Activated CD4-positive, alpha-beta T cell treated with anti-CD3 and anti-CD28 coated beads, Interleukin-2, amount 50 U/mL, for 48 hours (primary cell): ENCODE measurements at places on chromosomes 3 and 15.

GRCh38 chr3:14548321-14548729 is 8.2 kb upstream of the GRIP2 start:
- peak; percentile 42 for DNase-seq

GRCh38 chr3:133888726-133889340 is 6.8 kb downstream of the RAB6B start:
- DNase-seq: no peak

GRCh38 chr3:9129365-9129764 is 120.1 kb downstream of the SRGAP3 start:
- DNase-seq: no peak

DNA sequence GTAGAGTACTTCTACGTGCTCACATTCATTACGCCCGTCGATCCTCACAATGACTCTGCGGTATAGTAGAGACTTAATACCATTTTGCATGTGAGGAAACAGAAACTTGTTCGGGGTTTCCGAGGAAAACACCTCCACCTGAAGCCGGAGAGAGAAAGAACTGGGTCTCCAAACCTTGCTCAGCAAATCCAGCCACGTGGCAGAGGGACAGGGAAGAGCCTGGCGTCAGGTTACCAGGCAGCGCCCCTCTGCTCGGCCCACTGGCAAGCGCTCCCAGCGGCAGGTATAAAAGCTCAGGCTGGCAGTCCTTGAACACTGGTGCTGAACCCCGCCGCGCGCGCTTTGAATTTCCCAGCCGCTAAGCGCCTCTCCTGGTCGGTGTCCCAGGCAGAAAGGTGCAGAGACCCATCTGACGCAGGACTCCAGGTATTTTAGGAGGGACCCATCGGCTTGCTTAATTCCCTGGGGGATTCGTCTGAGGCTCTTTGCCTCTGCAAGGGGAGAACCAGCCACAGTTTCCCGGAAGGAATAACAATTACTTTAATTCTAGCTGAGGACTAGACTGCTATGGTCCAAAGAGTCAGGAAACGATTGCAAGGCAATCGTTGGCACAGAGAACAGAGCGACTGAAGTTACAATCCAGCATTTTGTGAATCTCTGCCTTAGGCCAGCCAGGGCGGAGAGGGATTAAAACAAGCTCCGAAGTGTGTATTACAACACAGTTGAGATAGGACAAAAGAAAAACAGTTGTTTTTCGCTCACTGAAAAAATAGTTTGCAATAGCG is at the start of gene C2CD4A:
C2CD4A (plus strand) TSS at position 315 of the 785 bp plus-strand sequence. CDS start 637 bp downstream, outside the sequence.
- DNase-seq: peak; percentile 73

GRCh38 chr3:49658711-49659110 is 15.4 kb upstream of the APEH start:
- no peak for DNase-seq

DNA sequence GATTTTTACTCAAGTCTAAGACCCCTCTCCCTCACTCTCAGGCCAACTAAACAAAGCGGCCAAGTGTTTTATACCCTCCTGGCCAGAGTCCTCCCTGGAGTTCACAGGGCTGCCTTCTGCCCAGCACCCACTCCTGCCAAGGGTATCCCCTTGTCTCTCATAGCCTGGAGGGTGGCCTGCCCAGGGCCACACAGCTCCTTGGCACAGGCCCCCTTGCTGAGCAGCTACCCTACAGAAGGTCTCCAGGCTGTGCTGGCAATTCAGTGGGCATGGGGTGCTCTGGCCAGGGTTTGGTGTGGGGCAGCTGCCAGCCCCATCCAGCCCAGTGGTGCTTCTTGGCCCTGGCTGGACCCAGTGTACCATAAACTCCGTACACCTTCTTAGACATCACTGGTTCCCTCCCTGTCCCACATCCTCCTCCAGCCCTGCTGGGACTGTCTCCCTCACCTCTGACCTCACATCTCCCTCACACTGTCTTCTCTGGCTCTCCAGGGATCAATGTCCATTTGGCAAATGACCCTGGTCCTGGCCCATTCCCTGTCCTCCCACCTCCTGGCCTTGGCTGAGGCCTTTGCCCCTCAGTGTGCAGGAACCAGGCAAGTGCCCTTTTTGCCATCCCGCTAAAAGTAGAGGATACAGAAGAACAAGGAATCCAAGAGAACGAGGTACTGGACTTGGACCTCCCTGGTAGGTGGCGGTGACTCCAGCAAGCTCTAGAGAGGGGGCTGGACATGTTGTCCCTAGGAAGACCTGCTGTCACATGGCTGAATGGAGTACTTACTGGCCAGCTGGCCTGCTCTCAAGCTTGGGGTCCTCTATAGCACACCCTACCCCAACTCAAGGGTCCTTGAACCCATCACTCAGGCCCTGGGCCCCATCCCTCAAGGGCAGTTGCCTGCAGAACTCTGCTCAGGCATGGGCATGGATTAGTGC is 50.0 kb upstream of the TRPM1 start:
- DNase-seq: no peak

- no peak for DNase-seq
Observed at GRCh38 chr3:126516152-126516935, 1.2 kb downstream of the UROC1 start.

- no peak for DNase-seq
Observed at GRCh38 chr3:70980646-70981170, 602.8 kb downstream of the FOXP1 start.

DNA sequence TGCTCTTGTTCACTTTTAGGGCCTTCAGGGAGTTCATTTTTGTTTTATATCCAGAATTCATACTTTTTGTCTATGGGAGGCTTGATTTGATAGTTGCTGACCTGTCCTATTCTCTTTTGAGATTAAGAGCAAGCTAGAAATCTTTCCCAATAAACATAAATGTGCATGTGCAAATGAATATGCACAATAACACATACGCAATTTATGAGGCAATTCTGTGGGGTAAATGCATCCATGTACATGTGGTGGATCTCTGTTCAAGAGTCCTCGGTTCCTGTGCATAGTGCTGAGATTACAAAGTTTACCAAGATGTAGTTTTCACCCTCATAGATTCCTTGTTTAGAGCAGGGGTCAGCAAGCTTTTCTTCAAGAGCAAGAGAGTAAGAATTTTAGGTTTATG is 640.7 kb downstream of the EDEM1 start:
- no peak for DNase-seq

DNA sequence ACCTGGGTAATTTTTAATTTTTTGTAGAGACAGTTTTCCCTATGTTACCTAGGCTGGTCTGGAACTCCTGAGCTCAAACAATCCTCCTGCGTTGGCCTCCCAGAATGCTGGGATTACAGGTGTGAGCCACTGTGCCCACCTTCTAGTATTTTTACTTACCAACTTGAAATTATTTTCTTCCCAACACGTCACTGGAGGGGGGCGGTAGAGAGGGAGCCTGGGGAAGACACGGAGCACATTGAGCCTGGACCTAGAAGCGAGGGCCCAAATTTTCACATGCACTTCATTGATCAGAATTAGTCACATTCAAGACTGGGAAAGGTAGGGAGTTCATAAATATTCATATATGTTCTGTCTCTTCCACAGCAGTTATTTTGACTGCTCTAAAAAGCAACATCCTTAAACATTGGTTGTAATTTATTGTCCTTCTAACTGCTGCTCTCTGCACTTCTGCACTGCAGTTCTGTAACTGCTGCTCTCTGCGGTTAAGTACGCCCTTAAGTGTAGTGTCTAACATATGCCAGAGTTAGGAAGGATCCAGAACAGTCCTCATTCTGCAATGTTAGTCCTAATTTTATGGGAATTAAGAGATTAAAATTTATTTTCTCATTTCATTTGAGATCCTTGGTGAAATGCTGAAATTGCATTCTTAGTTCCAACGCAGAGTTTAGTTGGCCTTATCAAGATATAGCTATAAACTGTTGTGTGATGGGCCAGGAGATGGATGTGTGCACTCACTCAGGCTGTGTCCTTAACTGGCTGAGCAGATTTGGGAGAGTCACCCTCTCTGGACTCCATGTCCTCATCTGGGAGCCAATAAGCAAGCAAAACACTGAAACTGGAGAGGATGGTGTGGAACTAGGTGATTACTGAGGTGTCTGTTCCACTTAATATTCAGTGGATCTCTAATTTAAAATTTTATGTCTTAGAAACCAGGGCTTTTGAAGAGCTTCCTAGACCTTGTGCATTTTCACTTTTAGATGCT is 98.2 kb downstream of the STRIT1 start:
- no peak for DNase-seq

- DNase-seq: no peak
Observed at GRCh38 chr3:29594261-29594660, 313.4 kb downstream of the RBMS3 start.

GRCh38 chr3:143218166-143218835 is 98.7 kb downstream of the CHST2 start:
- no peak for DNase-seq

DNA sequence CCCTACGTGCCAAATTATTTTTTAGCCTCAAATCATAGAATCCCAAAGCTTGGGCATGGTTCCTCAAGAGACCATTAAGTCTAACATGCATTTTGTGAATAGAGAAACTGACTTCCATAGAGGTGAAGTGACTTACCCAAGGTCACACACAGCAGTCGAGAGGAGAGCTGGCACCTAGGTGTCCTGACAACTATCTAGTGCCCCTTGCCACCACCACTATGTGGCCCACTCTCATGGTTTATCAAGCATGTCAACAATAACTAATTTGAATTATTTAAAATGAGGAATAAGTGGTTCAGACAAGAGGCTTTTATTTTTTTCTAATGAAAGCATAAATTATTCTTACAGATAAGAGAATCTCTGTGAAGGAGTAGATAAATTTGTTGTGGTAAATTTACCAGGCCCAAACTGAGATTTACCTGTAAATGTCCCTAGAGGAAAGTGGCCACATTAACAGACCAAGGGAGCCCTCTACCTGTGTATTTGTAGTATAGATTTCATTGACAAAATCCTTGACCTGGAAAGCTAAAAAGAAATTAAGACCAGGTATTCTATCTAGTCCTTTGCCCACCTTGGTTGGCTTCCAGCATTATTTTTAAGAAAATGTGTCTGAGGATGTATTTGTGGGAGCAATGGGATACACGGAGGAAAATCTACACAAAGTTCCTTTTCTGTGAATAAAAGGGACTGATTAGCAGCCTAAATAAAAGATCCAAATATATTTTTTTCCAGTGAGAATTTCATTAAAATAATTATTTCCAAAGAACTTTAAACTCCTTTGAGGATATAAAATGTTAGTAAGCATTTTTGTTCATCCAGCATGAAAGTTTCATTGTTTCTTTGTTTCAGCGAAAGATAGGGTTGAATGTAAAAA is 49.1 kb downstream of the IQCH start:
- no peak for DNase-seq

GRCh38 chr3:133600572-133601081 is 27.1 kb downstream of the CDV3 start:
- no peak for DNase-seq

DNA sequence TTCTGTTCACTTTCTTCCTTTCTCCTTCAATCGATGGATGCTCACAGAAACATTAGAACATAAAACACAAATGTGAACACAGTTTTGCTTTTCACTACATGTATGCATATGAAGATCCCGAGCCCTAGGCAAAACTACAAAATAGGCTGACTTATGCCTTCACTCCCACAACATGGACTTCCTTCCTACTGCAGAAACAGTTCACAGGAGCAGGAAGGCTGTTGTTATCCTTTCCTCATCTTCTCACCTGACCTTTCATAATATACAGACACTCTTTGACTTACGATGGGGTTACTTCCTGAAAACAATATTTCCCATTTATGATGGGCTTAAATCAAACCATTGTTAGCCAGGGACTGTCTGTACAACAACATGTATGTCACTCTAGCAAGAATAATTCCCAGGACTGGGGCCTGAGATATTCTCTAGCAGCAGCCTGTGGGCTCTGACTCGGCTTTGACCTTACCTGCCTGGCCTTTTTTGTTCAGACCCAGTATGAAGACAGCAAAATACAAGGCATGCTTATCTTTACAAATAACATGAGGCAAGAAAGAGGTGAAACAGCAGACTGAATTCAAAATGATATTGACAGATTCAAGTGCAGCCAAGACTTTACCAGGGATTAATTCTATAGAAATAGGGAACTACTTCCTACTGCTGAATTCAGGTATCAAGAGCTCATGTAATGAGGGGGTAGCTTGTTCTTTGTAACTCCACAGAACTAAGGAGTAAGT is 51.8 kb upstream of the PLXND1 start:
- no peak for DNase-seq

DNA sequence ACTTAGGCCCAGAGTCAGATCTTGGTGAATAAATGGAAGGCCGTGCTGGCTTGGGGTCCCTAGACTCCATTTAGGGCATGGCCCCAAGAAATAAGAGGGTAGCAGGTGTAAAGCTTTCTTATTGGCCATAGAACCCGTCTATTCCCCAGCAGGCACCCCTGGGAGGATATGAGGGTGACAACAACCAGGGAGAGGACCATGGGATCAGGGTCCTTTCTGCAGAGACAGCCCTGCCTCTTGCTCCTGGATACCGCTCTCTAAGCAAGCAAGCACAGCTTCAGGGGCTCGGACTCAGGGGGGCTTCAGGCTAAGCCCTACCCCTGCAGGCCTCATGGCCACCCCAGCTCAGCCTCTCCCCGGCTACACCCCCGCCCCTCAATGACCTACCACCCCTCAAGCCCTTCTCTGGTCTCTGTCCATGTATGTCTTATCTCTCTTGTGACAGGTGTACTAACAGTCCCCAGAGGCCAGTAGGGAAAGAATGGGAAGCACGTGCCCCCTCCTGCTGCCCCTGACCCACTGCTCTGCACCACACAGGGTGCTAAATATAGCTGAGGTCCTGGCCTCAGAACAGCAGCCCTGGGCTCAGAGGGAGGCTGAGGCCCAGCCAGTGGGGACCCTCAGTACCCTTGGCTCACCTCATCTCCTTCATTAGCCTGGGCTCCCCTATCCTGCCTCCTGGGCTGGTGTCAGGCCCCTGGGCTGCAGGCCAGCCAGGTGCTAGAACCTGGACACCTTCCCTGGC is 1.9 kb downstream of the XIRP1 start:
- no peak for DNase-seq

- DNase-seq: no peak
Observed at GRCh38 chr15:77544162-77544561, 88.5 kb downstream of the LINGO1 start.

DNA sequence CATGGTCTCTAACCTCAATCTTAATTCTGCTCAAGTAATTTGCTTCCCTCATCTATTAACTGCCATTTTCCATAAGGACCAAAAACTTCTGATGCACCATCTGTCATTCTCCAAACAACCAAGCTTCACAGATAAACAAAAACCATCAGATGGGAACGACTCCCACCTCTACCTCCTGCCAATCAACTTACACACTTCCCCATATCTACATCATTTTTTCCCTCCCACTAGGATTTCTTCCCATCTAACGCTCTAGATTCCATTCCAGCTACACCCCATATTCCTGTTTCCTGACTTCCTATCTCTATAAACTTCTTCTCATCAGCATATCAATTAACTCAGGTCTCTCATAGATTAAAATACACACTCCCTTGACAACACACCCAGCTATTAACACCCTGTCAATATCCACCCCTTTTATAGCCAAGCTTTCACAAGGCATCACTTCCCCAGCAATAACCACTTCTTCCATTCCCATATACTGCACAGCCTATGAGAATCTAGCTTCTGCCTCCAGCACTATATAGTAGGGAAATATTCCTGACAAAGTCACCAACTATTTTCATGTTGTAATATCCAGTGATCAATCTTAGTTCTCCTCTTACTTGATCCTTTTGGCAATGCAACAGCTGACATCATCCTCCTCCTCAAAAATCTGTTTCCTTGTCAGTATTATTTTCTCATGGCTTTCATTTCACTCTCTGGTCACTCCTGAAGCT is 39.2 kb downstream of the SNX4 start:
- no peak for DNase-seq

GRCh38 chr3:161694682-161695564 is 198.3 kb downstream of the OTOL1 start:
- DNase-seq: no peak
